Kidney epithelial cell (primary cell): ENCODE measurements at places on chromosomes 11 and 22. TPM values are rescaled to one million over a fixed set of nuclear protein-coding genes. Genes with fewer than 3 reads are reported as not detected.

Gene NPAS4
- total RNA-seq, result not detected in 2 replicates

Gene NAV2
- 41.5 and 48.7 TPM in 2 replicates for total RNA-seq

Gene PGR
- total RNA-seq, result under 0.01 TPM in 2 replicates

Gene UCP3
- total RNA-seq, result 0.84 and 1.6 TPM in 2 replicates

Gene TRIM51
- total RNA-seq, result not detected in 2 replicates

Gene RCOR2
- total RNA-seq, result 7.8 and 11.5 TPM in 2 replicates

Gene RBMXL2
- total RNA-seq, result 0.21 and 0.50 TPM in 2 replicates

Gene RIMBP3C
- total RNA-seq, result 0.29 and 0.48 TPM in 2 replicates

Gene SLC1A2
- not detected in 2 replicates for total RNA-seq

Gene SPDYC
- not detected in 2 replicates for total RNA-seq

Gene MFNG
- total RNA-seq, result 0.54 and 1.2 TPM in 2 replicates

Gene MYO7A
- 0.17 and 0.89 TPM in 2 replicates for total RNA-seq

Gene ART1
- not detected in 2 replicates for total RNA-seq
